EH (cell line): ENCODE measurements at places on chromosomes 11 and 22.
A peak's percentile ranks its signal among the peaks of the same experiment; 100 is the strongest.

DNA sequence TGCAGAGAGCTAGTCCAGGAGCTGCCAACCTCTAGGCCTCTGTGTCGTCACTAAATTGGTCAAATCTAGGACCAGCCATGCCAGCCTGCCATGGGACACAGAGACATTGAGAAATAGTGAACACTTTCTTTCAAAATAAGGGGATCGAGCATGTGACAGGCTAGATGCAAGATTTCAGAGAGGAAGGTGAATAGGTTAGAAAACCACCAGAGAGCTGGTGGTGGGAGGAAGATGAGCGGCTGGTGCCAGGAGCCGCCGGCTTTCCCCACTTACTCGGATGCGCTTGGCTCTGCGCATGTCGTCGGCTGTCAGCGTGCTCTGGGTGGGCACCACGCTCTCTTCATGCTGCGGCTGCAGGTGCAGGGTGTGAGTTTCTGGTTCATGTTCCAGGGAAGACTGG is 35.4 kb upstream of the NFRKB start:
- DNase-seq: no peak

DNA sequence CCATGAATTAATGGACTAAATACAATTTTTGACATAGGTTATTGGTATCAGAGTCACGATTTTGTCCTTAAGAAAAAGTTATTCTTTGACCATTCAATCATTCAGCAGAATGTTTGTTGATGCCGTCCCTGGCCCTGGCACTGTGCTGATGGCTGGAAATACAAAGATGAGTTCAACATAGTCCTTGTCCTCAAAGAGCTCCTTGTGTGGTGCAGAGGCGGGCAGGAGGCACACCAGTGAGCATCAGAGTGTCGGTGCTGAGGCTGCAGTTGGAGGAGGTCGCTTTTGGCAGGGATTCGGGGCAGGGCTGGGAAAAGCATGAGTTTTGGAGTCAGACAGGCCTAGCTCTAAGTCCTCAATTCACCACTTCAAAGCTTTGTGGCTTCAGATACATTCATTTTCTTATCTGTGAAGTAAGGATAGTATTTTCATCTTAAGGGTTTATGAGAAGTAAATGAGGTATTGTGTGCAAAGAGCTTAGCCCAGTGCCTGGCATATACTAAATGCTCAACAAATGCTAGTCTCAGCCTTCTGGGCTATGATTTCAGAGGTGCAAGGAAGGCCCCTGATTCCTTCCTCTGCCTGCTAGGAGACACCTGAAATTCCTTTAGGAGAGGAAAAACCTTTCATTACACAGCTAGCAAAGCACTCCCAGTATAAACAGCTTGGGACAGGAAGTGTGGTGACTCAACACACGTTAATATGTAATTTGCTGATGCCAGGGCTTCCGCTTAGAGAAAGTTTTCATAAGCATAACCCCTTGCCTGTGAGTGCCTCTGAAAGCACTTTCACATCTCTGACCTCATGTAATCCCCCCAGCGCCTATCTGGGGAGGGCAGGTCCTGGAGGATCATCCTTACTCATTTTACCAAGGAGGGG is 113.8 kb downstream of the NECTIN1 start:
- peak; percentile 75 for DNase-seq

DNA sequence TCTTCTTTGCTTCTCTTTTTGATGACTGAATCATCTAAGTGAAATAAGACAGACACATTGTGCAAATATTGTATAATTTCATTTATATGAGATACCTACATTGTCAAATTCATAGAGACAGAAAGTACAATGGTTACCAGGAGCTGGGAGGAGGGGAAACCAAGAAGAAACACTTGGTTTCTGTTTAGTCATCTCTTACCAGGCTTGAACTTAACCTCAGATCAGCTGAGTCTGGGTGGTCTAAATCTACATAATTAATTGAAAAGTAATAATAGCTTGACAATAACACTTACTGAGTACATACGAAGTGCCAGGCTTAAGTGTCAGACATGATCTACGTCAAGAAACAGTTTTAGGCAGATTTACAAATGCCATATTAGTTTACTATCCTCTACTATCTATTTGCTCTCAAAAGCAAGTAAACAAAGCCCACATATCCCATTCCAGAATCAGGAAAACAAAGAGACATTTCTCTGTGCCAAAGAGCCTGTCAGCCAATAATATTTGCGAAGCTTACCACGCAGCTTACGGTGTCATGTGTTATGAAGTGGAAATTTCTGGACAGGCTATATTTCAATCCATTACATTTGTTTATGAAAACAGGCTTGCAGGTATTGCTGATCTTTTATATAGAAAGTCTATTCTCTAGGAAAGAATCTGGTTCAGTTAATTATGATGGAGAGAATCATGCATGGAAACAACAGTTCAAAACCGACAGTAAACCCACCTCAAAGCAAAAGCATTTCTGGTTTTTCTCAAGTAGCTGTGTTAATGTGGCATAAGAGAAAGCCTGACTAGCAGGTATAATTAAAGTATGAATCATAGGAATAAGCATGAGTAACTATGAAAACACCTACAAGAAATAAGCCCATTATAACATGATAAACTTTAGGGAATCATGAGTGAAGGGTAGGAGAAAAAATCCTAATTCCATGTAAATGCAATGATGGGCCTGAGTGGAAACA is 2.7 kb upstream of the ARHGAP42 start:
- no peak for DNase-seq

DNA sequence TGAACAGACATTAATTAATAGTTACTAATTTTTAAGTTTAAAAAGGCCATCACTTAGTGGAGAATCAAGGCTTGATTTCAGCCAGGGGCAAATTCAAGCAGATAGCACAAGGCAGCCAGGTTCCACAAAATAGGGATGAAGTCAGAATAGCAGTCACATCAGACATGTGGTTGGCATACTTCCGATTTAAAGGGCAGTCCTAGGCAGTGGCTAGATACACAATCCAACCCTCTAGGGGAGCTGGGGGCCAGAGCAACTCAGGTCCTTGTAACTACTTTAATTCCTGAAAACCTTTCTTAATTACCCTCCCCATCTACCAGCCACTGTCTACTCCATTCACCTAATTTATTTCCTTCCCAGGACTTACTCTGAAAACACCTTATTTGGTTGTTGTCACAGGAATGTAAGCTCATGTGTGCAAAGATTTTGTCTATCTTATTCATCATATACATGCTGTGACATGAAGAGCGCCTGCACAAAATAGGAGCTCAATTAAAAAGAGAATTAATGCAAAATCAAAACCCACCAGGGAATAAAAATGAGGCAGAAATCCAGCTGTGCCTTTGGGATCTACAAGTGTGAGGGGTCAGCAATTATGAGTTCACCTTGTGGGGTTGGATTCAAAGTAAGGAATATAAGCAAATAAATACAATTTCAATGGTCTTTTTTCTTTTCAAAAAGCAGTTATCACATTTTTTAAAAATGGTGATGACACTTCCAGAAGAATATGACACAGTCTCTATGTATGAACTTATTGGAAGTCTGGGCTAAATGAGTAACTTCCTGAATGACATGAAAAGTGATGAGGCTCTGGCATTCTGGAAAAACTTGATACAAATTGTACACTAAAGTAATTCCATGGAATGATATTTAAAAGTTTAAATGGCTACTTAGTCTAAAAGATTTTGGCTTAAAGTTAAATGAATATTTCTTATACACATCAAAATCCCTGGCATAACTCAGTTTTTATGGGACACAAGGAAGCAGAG is 53.8 kb downstream of the COPB1 start:
- peak; percentile 56 for DNase-seq

- DNase-seq: no peak
Measured at GRCh38 chr11:45304992-45305335, 18.8 kb upstream of the SYT13 start.
